ENCODE measurements at places on chromosomes 3 and 15. TPM values are rescaled to one million over a fixed set of nuclear protein-coding genes. Genes with fewer than 3 reads are reported as not detected.

Gene FOXB1
- total RNA-seq = not detected

Gene TUBGCP5
- 33.6 TPM for total RNA-seq

Gene IL17RE
- 11.7 TPM for total RNA-seq

Gene GUCA1C
- not detected for total RNA-seq

Gene GSK3B
- total RNA-seq = 34.6 TPM

Gene ARPP19
- total RNA-seq = 111 TPM

Gene SPATA12
- total RNA-seq = not detected

Gene CCNB2
- 0.29 TPM for total RNA-seq

Gene PLSCR5
- total RNA-seq = not detected

Gene RNF7
- 80.5 TPM for total RNA-seq

Gene PLCB2
- total RNA-seq = 4.3 TPM

Gene OR5K2
- not detected for total RNA-seq

Gene DUSP7
- 7.0 TPM for total RNA-seq

Gene KLHL40
- not detected for total RNA-seq

Gene RGMA
- 14.4 TPM for total RNA-seq

Gene ZPLD1
- not detected for total RNA-seq

Gene TICRR
- not detected for total RNA-seq

All from breast epithelium (tissue), 4 donors.